ENCODE measurements at places on chromosomes 12 and 14.

GRCh38 chr14:67426983-67427606 lies 15.1 kb upstream of the PLEK2 start:
- peak; percentile 81 for DNase-seq

DNA sequence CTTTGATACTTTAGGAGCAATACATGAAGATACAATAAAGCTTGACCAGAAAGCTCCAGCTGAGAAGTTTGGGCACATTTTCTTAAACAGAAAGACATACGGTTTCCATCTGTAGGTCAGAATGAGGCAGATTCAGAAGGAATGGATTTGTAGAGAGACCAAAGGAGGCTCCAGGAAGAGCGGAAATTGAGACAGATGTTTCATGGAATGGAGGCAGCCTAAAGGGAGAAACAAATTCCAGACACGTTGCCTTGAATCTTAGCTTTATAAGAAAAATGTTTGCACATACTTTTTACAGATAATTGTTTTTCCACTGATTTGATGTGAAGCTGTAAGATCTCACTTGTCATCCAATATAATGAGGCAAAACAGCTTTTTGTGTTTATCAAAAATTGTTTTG lies 24.8 kb downstream of the EPYC start:
- no peak for DNase-seq

- DNase-seq, result peak; percentile 55
Measured at GRCh38 chr12:62256408-62257096, 3.7 kb upstream of the USP15 start.

DNA sequence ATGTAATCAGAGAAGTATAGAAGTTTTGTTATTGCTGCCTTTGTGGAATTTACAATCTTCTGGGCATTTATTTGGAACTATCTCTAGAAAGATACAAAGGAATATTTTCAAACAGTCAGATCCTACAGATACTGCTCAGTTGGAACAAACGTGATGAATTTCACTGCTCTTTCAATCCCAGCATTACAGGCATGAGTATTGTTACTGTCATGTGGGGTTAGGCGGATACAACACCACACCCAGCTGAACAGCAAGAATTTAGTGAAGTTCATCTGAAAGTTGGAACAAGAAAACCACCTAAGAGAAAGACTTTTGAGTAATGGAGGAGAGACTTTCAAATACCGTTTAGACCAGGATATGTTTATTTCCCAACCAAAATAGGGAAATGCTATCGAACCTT lies 123.3 kb upstream of the PLXNC1 start:
- no peak for DNase-seq

DNA sequence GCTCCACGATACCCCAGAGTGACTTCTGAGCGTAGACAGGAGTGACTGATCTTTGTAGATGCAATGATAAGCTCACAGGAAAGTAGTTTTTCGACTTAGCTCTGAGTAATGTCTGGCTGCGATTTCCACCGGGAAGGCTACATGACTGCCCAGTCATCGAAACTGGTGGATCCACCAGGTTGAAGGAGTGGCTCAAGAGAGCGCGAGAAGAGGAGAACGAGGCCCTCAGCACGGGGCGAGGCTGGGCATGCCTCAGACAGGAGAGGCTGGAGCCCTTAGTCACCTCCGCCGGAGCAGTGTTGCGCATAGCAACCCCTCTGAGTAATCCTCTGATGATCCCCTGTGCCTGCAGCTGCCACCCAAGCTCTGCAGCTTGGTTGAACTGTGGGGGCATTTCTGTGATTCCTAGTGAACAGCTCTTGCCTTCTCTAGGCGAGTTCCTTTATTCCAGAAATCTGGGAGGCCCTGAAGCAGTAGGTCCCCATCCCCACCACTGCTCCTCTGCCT lies 25.6 kb downstream of the ELK3 start:
- no peak for DNase-seq
